ENCODE measurements at places on chromosomes 3 and 15.

DNA sequence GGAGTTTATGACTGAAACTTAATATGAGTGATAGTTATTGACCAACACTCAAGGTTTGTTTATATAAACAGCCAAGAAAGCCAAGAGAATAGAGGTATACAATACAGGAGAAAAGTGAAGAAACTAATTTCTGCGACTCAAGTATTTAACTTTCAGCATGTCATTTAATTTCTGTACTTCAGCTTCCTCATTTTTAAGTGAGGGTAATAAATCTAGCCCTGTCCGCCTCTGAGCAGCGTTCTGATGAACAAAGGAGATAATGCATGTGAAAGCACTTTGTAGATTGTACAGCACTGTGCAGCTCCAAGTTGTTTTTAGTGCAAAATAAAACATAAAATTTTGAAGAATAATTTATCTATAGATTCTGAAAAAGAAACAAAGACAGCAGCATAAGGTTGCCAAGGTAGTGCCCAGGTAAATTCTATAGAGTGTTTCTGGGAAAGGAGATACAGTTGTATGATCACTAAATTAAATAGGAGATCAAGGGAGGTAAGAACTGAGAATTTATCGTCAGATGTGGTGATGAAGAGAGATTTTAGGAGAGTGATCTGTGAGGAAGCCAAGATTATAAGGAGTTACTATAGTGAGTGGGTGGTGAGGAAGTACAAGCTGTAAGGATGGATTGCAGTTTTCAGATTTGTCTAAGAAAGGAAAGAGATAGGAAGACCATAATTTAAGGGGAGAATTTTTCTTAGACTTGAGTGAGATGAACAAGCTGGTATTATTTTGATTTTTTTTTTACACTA is 71.3 kb downstream of the RASA2 start:
- ATAC-seq, result no peak

- no peak for ATAC-seq
Observed at GRCh38 chr3:191065181-191065805, 133.7 kb upstream of the OSTN start.

DNA sequence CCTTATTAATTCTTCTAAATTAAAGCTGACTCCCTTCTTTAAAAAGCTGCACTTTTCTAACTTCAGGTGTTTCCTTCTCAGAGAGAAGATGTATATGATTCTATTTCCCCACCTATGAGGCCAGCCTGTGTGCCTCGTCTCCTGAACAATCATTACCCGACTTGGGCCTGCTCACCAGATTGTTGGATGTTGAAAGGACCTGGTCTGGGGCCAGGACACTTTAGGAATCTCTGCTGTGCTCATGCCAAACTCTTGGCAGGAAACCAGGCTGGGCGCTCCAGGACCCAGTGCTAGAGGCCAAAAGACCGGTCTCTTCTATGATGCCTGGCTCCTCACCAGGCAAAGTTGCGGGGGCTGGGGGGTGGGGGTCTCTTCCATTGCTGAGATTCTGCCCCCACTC is 16.9 kb upstream of the LRRC31 start:
- no peak for ATAC-seq

DNA sequence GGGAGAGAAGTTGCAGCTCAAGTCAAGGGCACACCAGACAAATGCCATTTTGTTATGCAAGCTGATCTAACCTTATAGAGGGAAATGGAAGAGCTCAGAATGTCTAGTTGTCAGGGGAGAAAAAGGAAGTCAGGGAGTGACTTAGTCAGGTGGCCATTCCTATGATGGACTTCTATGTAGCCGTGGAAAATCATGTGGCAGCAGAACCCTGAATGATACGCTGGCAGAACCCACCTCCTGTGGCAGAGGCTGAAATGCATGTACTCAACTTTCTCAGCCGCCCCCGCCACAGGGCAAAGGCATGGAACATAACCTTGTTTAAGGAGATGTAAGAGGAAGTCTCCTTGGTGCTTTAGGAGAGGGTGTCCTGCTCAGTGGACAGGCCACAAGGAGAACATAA is 37.7 kb upstream of the PARL start:
- no peak for ATAC-seq

DNA sequence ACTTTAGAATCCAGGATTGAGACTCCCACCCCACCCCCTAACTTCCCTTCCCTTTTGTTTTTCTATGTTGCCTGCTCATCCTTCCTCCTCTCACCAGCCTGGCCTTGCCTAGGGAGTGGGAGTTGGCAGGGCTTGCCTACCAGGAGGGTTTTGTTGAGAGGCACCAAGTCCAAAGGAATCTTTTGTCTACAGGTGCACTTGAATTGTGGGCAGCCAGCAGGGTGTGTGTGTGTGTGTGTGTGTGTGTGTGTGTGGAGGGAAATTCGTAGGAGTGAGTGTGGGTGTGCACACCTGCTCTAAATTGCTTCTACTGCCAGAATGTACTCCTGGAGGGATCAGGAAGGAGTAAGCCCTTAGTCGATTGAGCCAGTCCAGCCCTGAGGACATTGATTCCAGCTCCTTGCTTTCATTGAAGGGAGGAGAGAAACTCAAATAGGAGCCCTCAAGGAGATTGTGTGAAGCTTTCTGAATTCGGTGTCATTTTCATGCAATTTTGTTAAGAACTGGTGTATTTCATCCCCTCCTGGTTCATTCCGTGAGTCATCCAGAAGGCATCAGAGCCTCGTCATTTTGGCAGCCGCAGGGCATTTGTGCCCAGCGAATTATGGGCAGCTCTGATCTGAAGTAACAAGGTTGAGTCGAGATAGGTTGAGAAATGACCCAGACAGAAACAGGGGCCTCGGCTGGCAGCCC is 112.1 kb downstream of the SLCO3A1 start:
- ATAC-seq, result no peak

DNA sequence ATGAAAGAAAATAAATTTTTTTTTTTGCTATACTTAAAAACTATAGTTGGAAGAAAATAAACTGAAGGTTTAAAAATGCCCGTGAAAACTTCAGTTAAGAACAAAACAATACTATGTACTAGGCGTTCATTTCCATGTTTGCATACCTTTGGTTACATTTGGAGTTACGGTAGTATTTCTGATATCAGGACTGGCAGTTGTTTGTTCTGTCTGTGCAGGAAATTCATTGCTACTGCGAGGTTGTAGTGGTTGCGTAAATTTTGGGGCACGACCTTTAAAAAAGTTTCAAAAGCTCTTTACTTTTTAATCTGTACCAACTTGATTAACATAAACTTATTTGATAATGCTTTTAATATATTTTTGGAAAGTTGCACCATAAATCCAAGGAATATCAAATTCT is 47.9 kb downstream of the ST3GAL6 start:
- ATAC-seq, result no peak

Measured in activated CD4-positive, CD25-positive, alpha-beta regulatory T cell treated with anti-CD3 and anti-CD28 coated beads, Interleukin-2, amount 50 U/mL, for 24 hours (primary cell).